ENCODE measurements at places on chromosomes 11 and 22. TPM values are rescaled to one million over a fixed set of nuclear protein-coding genes. Genes with fewer than 3 reads are reported as not detected.

DNA sequence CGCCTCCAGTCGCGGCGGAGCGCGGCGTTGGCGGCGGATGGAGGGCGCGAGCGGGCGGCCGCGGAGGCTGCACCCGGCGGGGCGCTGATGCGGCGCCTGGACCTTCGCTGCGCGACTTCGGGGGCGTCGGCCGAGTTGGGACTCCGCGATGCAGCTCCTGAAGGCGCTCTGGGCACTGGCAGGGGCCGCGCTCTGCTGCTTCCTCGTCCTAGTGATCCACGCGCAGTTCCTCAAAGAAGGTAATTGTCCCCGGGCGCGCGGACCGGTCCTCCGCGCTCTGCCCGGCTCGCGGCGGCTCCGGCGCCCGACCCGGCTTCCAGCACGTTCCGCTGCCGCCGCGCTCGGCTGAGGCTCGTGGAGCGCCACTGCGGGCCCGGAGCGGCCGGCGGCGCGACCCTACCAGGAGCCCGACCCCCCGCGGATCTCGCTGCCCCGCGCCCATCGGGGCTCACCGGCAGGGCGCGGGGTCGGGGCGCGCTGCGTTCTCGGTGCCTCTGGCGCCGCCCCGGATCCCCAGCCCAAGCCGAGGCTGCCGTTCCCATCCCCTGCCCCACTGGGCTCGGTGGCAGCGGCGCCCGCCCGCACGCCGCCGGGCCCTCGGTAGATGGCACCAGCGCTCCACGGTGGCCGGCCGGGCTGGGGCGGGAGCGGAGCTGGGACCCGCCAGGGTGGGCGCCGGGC is 1251.2 kb downstream of the BRD1 start:
- no peak overlapping the region for H3K27ac ChIP-seq
- DNase-seq, result no peak
- H3K27me3 ChIP-seq, result peaks cover 15% of the 10 kb centered on the region

DNA sequence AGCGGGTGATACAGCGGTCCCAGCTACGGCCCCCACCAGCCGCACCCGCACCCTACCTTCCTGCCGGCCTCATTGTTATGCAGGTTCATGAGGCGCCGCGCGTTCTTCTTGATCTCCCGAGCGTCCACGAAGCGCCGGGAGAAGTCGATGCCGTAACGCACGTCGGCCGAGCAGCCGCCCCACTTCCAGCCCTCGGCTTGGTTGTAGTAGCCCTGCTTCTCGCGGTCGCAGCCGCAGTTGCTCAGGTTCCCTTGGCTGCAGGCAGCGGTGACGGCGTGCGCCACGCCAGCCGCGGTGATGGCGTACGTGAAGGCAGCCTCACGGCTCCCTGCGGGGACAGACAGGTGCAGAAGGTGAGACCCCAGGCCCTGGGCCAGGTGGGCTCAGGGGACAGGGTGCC is 45.9 kb downstream of the WNT7B start:
- no peak for DNase-seq
- no peaks in the 10 kb centered on the region for H3K36me3 ChIP-seq
- H3K27me3 ChIP-seq, result peaks cover 62% of the 10 kb centered on the region
- no peak overlapping the region for H3K27ac ChIP-seq

DNA sequence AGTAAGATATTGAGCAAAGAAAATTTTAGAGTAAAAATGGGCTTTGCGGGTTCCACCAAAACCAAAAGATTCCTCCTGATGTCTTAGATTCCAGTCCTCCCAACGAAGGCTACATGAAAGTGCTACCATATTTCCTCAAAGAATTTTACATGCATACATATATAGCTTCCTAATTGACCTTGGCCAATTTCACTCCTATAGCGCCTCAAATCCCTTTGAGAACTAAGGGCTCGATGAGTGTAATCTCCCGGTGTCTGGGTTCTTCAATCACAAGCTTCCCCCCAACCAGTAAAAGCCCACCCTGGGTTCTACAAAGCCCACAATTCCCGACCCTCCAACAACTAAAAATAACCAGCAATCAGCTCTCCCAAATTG is 1.2 kb downstream of the SIK3 start:
- peak overlapping the region; percentile 85 for H3K4me3 ChIP-seq
- H3K27ac ChIP-seq, result peak overlapping the region; percentile 97
- H3K27me3 ChIP-seq, result no peaks in the 10 kb centered on the region
- peaks cover 63% of the 10 kb centered on the region for H3K4me1 ChIP-seq
- no peaks in the 10 kb centered on the region for H3K36me3 ChIP-seq

GRCh38 chr11:116777056-116777455 is 4.3 kb upstream of the BUD13 start:
- H3K4me3 ChIP-seq, result no peak overlapping the region
- H3K27ac ChIP-seq, result no peak overlapping the region
- no peaks in the 10 kb centered on the region for H3K27me3 ChIP-seq
- DNase-seq, result no peak
- peaks cover 10% of the 10 kb centered on the region for H3K4me1 ChIP-seq

STK33 gene
- total RNA-seq, result 16.6 TPM

GRCh38 chr11:15144347-15144746 is 29.6 kb downstream of the INSC start:
- no peaks in the 10 kb centered on the region for H3K36me3 ChIP-seq
- no peaks in the 10 kb centered on the region for H3K4me1 ChIP-seq
- no peak overlapping the region for H3K4me3 ChIP-seq
- no peak overlapping the region for H3K27ac ChIP-seq
- DNase-seq, result peak; percentile 27

DNA sequence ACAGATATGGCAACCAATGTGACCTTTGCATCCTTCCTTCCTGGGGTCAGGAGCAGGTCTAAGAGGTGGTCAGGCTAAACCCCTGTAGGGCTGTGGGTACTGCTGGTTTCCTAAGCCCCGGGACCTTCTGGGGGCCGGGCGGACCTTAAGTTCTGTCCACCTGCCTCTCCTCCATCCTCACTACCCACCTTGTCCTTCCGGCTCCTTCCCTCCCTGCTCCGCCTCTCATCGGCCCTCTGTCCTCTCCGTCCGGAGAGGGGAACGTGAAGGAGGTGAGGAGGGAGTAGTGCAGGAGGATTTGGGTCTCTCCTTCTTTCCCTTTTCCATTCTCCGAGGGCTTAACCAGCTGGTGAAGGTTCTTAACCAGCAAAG is 28.3 kb upstream of the PARVB start:
- no peak for DNase-seq
- H3K4me3 ChIP-seq, result peak overlapping the region; percentile 29
- H3K27me3 ChIP-seq, result no peaks in the 10 kb centered on the region
- no peaks in the 10 kb centered on the region for H3K4me1 ChIP-seq
- H3K27ac ChIP-seq, result no peak overlapping the region
- H3K36me3 ChIP-seq, result peaks cover 68% of the 10 kb centered on the region

DNA sequence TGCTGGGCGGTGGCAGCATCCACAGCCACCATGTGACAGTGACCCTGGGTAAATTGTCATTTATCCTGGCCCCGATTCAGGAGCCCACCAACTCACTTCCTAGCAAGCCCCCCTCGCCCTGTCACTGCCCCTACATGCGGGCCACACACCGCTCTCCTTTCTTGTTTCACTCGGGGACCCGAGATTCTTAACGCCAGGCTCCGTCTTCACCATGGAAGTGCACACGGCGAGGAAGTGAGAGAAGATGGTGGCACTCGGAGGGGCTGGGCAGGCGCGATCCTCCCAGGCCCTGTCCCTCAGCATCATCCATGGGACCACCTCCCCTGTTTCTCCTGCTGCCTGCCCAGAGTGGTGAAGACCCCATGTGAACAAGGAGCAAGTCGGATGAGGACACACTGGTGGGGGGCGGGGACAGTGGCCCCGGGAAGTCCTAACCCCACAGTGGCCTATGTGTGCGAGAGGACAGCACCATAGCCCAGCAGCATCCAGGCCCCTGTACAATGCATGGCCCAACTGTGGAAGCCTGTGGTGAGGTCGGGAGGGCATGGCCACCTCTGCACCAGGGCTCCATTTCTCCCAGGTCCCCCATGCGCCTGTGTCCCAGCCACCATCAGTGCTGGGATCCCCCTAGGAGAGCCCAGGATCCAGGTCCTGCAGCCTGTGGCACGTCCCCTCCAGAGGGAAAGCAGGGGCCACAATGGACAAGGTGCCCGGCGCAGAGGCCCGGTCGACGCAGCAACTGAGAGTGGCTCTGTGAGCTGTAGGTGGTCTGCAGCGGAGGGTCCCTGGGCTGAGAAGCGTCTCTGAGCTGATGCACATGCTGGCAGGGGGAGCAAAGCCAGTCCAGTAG is 262.8 kb downstream of the BRD1 start:
- DNase-seq, result peak; percentile 22
- no peak overlapping the region for H3K4me3 ChIP-seq
- no peaks in the 10 kb centered on the region for H3K36me3 ChIP-seq
- no peaks in the 10 kb centered on the region for H3K4me1 ChIP-seq
- H3K27me3 ChIP-seq, result no peaks in the 10 kb centered on the region

DNA sequence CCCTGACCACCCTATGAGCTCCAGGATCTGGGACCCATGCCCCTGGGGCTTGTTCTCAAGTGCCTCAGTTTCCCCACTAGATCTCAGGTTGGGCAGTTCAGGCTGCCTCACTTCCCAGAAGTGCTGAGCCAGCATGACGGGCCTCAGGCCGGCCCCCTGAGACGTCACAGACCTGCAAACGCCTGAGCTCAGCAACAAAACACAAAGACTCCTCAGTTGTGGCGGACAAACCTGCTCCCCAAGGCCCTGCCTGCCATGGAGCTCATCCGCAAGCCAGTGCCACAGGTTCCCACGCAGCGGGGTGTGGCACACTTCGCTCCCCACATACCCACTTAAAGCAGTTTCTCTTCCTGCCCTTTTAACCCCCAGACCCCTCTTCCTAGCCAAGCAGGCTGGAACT is 45.2 kb downstream of the NECTIN1 start:
- no peak overlapping the region for H3K27ac ChIP-seq
- no peaks in the 10 kb centered on the region for H3K27me3 ChIP-seq

All from left lung (tissue), 14 donors.